ENCODE measurements at places on chromosomes 7 and 10.

DNA sequence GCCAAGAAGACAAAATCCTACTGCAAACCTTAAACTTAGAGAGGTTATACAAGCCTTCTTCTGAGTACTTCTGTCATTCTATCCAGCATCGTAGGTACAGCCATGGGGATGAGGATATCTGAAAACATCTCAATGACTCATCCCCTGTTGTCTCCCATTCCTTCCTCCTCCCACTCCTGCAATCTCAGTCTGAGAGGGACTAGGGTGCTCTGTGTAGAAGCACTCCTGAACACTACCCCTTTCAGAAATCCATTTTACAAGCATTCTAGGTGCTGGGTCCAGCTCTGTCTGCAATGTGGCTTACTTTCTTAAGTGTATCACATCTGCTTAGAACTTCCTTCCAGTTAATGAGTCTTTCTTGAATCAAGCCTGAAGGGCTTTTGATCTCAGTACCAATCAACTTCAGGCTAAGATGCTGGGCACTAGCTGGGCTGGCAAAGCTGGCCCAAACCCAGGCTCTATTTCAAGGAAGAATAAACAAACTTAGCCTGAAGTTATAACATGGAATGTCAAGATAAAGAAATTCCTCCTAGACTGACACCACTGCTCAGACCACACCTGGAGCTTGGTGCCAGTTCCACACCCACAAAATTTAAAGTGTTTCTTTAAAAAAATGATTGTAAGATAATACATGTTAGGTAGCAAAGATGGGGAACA, 270.3 kb upstream of the AOAH start:
- no peak for DNase-seq

DNA sequence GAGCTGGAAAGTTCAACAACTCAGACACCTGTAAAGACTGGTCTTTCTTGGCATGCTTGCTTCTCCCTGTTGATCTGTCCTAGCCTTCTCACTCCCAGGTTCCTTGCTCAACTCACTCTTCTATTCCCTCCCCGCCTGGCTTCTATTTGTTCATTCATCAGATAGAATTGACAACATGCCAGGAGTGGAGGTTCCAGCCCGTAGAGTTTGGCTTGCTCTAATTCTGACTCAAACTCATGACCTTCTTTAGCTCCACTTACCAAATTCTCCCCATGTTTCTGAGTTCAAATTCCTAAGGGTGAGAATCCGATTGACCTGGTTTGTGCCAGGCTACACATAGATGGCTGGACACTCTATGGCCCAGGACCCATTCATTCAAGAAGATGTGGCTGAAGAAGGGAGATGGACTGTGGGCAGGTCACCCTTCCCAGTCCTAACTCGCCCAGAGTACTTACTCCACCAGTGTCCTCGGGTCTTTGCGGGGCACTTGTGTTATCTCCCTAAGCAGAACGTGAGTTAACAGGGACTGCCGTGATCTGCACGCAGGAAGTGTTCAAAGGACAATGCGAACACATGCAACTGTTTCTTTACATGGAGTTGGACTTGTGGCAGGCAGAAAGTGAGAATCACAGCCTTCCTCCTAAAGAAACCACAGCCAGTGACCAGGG, 4.0 kb upstream of the TMEM236 start:
- DNase-seq = no peak

- no peak for DNase-seq
Measured at GRCh38 chr10:123518765-123519164, 147.4 kb upstream of the GPR26 start.

DNA sequence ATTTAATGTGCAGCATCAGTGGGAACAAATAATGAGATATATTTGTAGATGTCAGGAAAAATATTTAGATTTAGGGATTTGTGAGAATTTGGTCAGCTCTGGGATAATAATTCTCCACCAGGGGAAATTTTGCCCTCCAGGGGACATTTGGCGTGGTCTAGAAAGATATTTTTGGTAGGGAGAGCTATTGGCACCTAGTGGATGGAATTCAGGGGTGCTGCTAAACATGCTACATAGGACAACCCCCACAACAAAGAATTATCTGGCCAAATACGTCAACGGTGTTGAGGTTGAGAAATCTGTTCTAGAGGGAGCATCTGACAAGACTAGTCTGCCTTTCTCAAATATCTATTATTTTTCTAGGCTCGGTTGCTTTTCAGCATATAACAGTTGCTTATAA, 2.1 kb downstream of the ADK start:
- DNase-seq = no peak

DNA sequence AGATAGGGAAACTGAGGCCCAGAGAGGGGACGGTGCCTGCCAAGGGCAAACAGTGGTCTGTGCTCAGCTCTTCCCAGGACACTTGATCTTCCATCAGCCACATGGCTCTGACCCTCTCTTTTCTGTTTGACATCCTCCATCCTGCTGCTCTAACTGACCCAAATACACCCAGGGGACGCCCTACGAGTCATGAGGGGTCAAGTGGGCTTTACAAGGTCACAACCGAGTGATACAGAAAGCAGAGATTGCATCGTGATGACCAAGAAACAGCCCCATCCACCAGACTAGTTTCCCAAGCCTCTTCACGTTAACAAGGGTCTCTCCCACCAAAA, 131.2 kb upstream of the UNC5B start:
- peak; percentile 6 for DNase-seq

- no peak for DNase-seq
Measured at GRCh38 chr7:135853499-135853898, 104.9 kb upstream of the FAM180A start.

DNA sequence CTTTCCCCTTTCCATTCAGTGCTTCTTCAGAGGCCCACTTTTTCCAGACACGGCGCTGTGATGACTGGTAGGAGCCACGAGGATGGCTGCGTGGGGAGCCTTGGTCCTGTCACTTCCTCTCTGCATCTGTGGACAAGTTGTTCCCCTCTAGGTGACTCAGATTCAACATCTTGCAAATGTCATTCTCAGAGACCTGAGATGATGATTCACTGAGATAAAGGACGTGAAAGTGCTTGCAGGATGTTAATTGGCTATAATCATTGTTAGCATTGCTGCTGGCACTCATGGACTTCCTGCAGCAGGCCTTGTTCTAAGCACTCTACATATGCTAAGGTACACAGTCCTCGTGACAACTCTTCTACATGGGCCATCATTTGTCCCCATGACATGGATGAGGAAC, 489.8 kb upstream of the ZMIZ1 start:
- no peak for DNase-seq

- DNase-seq = no peak
Measured at GRCh38 chr10:30048768-30049517, 10.4 kb downstream of the JCAD start.

DNA sequence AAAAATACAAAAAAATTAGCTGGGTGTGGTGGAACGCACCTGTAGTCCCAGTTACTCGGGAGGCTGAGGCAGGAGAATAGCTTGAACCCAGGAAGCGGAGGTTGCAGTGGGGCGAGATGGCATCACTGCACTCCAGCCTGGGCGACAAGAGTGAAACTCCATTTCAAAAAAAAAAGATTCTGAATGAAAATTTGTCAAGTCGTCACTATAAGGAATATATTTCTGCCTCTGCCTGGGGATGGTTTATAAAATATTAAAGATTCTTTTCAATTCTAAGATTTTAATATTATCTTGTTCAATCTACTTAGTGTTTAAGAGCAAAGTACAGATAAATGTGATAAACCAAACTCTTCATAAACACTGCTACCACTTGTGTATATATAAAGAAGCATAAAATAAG, 147.3 kb downstream of the NRBF2 start:
- no peak for DNase-seq

DNA sequence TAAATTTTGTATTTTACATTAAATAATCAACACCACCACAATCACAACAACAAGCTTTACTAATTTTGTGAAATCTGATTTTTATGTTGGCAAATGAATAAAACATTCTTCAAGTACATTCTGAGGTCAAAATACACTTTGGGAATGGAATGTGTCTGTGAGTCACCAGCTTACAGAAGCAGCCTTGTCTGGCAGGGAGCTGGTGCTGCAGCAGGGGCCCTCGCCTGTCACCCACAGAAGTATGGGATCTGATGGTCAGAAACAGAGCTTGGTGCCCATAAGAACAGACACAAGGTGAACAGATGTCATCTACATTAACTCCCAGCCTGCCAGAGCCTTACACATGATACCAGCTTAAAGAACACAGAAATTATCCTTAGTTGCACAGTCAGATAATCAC, 496.9 kb downstream of the CCSER2 start:
- DNase-seq = no peak

DNA sequence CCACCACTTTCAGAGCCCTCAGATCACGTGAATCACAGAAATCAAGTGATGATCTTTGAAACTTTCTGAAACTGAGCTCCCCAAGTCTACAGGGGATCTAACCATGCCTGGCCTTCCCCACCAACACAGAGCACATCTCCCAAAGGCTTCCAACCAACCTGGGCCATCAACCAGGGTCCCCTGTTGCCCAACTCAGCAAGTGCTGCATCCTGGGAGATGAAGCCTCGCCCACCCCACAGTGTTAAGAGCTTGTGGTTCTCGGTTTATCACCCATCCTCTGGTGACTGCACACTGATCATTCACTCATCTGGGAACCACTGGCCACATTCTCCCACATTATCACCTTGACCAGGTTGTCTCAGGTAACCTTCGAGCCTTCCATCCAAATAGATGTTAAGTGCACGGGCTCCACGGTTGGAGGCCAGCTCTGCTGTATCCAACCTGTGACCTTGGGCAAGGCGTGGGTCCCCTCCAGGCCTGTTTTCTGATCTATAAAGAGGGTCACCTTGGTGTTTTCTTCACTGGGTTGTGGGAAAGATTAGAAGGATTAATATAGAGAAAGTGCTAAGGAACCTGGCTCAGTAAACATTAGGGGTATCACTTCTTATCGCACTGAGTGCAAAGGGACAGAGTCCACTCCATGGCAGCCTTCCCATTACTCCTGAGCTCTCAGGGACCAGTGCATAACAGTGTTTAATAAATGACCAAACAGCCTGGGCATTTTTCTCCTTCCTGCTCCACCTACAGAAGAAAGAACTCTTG, 3.6 kb downstream of the ZNF488 start:
- DNase-seq = peak; percentile 7

DNA sequence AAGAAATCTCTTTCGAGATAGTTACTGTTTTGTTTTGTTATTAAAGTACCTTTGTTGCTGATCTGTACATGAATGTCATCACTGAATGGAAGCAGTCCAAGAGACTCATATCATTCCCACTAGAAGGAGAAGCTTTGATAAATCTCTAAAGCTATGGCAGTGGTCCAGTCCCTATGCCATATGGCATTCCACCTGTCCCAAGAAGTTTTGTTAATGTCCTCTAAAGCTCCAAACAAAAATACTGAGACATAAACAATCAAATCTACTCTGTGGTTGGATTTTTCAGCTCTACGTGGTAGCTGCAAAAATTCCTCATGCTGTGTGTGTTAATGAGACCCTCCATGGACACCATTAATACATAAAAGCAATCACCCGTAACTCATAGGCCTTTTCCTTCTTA, 94.1 kb downstream of the LRRN3 start:
- no peak for DNase-seq

DNA sequence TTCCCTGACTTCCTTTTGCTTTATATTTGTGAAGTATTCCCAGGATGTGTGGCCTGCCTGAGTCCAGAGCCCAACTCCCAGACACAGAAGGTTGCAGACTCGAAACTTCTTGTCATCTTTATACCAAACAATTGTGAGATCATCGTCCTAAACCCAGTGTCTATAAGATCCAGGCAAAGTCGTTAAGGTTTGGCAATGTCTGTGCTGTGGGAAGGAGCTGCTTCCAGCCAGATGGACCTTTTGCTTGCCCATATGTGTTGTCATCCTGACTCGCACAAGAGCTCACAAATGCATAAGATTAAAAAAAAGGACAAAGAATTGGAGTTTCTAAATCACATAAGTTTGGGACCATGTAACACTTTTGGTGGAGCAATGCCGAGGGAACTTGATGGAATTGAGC, 37.0 kb downstream of the WNT2 start:
- no peak for DNase-seq

DNA sequence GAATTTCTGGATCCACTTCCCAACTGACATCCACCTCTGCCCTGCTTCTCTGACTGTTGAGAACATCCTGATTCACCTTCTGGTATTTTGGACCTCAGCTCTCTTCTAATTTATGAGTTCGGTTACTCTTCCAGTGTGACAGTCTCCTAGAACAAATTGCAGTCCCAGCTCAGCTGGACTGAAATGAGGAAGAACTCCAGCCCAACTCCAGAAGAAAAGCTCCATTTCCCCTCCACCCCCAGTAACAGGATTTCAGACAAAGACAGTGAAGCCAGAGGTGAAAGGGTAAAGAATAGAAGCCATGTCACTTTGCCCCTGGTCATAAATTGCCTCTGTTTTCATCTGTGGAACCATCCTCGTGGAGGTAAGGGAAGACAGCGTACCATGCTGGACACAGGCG, 26.2 kb upstream of the INHBA start:
- no peak for DNase-seq

DNA sequence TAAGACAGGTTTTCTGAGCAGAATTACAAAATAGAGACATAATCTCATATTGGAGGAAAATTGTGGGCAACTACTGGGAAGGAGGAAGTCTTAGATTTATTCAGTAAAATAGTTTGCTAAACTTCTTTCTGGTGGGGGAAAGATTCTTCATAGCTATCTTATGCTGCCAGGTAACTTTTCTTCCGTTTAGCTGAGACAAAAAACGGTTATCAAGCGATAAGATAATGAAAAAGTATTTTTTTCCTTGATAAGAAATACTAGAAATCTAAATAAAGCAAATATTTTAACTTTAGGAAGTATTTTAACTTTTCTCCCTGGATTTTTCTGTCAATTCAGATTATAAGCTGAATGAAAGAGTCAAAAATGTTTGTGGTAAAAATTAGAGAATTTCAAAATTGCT, 52.3 kb downstream of the JMJD1C start:
- DNase-seq = no peak

DNA sequence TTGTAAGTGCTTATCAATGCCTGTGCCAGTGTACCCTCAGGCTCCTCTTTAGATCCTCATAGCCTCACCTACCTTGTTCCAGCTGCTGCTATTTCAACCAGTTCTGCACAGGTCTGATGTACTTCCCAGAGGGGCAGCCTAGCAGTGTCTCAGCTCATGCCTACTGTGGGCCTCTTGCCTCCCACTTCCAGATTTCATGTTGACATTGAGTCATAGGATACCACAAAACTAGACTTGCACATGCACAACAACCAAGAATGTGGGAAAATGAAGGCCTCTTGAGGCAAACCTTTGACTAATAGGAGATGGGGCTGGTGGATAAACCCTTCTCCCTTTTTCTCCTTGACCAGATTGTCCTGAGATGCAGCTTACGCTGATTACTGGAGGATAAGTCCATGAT, 31.0 kb downstream of the PON3 start:
- DNase-seq = no peak

DNA sequence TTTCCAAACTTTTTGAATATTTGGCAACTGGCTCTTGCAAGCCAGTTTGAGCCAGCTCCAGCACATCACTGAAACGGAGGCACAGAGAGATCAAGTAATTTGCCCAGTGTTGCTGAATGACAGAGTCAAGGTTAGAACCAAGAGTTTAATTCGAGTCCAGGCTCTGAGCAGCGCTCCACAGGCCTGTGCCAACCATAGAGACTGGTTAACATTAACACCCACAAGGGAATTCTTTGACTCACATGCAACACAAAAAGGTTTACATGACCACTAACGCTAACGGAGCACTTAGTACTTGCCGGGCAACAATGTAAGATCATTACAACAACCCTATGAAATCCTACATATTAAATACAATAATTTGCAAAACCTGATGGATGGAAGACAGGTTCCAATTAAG, 1.5 kb downstream of the RGS10 start:
- no peak for DNase-seq

All from GM13976 (cell line).